ENCODE measurements at places on chromosomes 13 and 19.

GRCh38 chr13:93687261-93687660 is 460.7 kb downstream of the GPC6 start:
- H3K27ac ChIP-seq = no peak overlapping the region
- H3K36me3 ChIP-seq = no peaks in the 10 kb centered on the region
- H3K4me1 ChIP-seq = no peaks in the 10 kb centered on the region
- DNase-seq = no peak
- no peak overlapping the region for H3K4me3 ChIP-seq
- H3K27me3 ChIP-seq = no peaks in the 10 kb centered on the region

DNA sequence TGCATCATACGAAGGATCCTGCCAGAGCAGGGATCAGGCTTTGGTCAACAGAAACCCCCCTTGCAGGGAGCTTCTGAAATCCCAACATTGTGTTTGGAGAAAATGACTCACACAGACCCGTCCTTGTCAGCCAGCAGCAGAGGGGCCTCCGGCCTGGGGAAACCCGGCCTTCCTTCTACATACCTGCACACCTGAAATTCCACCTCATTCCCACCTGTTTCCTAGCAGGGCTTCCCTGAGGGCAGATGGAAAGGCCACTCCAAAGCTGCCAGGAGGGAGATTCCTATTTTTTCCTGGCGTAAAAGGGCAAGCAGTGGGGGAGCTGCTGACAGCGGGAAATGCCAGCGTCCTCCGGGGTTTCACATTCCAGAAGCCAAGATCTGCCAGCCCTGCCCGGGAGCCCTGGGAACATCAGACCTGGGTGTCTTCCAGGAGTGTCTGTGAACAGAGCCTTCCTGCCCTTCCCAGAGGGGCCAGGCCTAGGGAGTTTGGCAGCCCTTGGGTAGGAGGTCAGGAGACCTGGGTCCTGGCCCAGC is 3.0 kb upstream of the IGFL1 start:
- peaks cover 51% of the 10 kb centered on the region for H3K4me1 ChIP-seq
- no peak overlapping the region for H3K27ac ChIP-seq
- peaks cover 69% of the 10 kb centered on the region for H3K27me3 ChIP-seq
- DNase-seq = no peak
- no peaks in the 10 kb centered on the region for H3K36me3 ChIP-seq

- H3K4me1 ChIP-seq = peaks cover 50% of the 10 kb centered on the region
- H3K27ac ChIP-seq = peak overlapping the region; percentile 21
- DNase-seq = no peak
- no peak overlapping the region for H3K4me3 ChIP-seq
- H3K27me3 ChIP-seq = no peaks in the 10 kb centered on the region
These were observed 23.3 kb downstream of the PBX4 start for GRCh38 chr19:19595171-19595701.

DNA sequence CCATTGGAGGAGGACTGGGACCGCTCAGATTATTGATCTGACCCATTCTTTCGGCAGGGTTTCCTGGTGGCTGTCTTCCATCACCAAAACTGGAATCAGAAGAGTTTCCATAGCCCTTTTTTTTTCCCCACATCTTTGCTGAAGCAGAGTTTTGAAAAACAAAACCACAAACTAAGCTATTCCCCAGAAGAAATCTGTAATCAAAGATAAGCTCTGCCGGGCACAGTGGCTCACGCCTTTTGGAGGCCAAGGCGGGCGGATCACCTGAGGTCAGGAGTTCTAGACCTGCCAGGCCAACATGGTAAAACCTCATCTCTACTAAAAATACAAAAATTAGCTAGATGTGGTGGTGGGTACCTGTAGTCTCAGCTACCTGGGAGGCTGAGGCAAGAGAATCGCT is 4.2 kb upstream of the ICAM1 start:
- H3K36me3 ChIP-seq = no peaks in the 10 kb centered on the region
- no peak for DNase-seq
- no peak overlapping the region for H3K4me3 ChIP-seq
